ENCODE measurements at places on chromosomes 3 and 15.

GRCh38 chr3:169929830-169930519 lies 18.6 kb downstream of the SAMD7 start:
- no peak for DNase-seq

DNA sequence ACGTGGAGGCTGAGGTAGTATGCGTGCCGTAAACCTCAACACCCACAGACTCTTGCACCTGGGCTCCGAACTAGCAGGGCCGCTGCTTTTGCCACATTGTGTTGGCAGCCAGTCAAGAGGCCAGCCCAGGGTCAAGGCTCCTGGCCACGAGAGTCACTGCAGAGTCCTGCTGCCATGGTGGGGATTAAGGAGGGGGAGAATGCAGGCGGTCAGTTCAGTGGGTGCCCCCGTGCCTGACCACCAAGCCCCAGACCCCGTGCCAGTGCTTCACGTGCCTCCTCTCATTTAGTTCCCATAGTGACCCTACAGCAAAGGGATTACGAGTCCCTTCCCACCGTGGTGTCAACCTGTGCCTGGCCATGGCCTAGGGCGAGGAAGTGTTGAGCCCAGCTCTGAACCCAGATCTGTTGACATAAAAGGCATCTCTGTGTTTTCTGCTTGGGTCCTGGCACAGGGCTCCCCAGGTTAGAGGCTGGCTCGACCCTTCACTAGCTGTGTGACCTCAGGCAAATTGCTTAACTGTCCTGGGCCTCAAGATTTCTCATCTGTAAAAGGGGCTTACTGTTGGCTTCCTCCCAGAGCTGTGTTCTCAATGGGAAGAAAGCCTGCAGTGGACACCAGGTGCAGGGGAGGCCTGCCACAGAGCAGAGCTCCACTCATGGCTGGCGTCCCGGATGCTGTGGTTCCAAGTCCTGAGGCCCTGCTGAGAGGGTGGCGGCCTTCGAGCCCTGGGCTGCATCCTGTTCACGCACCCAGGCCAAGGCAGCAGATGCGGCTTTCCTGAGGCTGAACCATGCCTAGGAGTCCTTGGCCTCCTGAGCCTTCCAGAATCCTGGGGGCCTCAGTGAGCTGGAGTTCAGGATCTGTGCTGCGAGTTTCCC lies 32.8 kb downstream of the FBLN2 start:
- DNase-seq: peak; percentile 10

- DNase-seq: no peak
Measured at GRCh38 chr3:141764986-141765385, 1.8 kb downstream of the GRK7 start.

DNA sequence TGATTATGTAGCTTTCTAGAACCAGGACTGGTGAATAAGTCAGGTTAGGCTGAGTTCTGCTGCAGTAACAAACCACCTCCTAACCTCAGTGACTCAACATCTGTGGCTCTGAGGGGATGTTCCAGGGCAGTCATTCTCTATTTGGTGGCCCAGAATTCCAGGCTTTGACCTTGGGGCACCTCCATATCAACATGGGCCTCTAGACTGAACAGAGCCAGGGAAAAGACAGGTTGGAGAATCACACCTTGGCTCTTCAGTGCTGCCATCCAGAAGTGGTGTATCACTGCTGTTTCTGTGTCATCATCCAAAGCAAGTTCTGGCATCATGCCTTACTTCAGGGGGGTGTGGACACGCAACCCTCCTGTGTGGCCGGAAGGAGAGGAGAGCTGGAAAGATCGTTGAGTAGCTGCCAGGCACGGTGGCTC lies 15.3 kb downstream of the ZBTB47 start:
- DNase-seq: no peak

- no peak for DNase-seq
Measured at GRCh38 chr3:67109651-67110204, 111.6 kb downstream of the KBTBD8 start.

DNA sequence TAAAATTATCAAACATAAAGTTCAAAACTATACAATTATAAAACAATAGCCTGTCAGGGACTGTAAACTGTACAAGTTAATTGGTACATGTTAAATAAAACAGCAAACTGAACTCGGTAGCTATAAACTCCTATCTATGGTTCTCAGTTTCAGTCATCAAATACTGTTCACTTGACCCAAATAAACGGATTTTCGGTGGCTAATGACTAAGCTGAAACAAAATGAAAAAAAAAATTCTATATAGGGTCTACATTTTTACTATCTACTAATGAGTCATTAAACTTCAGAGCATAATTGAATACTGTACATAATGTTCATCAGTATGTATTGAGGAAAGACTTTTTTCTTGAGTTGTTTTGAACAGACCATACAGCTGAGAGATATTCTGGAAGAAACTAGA lies 6.6 kb downstream of the PROK2 start:
- peak; percentile 65 for DNase-seq

GRCh38 chr3:152196782-152197181 lies 71.9 kb upstream of the MBNL1 start:
- DNase-seq: no peak

DNA sequence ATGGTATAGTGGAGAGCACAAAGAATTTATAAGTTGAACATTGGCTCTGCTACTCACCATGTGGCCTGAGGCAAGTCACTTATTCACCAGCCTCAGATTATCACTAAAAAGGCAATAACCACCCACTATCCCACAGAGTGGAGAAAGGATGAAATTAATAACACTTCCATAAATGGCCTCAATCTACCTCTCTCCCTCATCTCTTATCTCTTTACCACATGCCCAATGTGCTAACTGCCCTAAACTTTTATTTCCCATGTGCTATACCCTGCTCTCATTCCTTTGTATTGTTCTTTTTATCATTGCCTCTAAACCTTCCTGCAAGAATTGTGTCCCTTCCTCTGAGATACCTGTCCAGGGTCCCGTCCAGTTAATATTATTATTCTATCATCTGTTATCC lies 26.0 kb downstream of the SLC12A6 start:
- no peak for DNase-seq

DNA sequence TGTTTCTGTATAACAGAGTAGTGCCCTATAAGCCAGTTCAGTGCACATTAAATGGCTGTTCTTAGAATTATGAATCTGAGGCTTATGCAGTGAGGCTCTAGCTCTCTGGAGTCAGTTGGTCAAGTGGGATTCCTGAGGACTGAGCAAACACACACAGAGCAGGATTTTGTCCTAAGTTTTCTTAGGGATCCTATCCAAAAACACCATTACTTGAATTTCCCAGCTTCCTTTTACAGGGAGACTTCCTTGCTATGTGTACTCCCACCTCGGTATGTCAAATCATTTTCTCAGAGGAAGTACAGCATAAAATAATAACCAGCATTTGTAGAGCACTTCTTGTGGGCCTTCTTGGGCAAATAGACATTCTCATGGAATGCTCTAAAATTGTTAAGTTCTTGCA lies 63.1 kb upstream of the GOLGA6B start:
- no peak for DNase-seq

DNA sequence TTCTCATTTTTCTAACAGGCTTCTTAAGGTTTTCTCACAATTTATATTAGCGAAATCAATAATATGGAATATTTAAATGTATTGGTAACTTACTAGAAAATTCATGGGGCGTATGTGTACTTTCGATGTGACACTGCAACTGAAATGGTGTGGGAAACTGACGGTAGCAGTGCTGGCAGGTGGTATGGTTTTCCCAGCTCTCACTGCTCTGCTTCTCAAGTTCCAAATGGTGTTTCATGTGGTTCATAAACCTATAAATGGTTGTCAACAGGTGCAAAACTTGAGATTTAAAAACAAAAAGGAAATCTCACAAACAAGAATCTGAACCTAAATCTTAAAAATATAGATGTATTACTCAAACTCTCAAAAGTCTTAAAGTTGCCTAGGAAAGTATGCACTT lies 54.7 kb downstream of the ZNF280D start:
- no peak for DNase-seq

- DNase-seq: no peak
Measured at GRCh38 chr3:45724911-45725310, 35.7 kb downstream of the SACM1L start.

- no peak for DNase-seq
Measured at GRCh38 chr3:104632521-104632920, 734.2 kb upstream of the ALCAM start.

GRCh38 chr3:149428087-149428486 lies 46.4 kb upstream of the TM4SF4 start:
- DNase-seq: no peak

DNA sequence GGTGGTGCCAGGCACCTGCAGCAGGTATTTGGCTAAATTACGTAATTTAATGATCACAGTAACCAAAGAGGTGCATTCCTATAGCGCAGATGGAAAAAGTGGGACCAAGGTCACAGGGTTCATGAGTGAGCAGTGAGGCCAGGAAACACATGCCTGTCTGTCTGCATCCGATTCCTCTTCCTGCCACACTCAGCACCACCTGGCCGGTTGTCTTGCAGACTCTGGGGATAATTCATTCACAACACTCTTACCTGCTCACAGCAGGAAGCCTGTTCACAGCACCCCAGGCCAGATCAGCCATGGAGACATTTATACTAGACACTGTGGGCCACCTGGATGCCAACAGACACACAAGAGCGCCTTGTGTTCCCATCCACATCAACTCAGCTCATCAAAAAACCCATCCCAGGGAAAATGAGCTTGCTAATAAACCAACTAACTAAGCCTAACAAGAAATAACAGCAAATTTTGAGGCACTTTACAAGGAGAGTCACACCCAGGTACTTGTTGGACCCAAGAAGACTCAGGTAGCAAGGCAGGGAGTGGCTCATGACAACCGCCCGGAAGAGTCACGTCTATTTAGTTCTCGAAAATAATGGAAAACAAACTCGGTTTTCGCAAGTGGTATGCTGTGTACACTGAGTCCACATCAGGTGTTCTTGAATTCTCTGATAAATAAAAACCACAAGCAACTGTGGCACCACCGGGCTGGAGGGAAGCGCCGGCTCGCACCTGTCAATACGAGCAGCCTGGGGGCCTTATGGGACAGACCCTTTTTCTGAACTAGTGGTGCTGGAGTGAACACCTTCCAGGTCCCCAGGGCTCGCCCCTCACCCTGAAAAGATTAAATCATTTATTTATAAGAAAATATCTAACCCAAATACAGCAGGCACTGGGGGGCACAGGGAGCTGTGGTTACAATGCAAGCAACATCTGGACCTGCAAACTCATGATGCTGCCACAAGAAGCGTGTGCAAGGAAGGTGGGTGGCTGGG lies 40.5 kb downstream of the FAM174B start:
- DNase-seq: no peak

DNA sequence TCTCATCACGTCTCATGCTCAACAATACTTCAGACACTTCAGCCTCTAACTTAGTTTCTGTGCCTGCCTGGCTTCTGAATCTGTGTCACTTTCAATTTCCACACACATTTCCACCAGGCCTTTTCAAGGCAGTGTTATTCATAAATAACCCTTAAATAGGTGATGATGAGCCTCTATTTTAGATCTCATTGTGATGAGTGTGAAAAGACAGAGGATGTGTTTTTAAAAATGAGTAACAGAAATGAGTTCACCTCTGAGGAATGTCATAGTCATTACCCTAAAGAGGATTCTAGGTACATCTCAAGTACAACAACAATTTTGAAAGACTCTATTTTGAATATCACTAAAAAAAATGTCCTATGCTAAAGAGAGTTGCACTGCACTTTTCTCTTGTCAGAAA lies 64.6 kb downstream of the STAC start:
- no peak for DNase-seq

GRCh38 chr15:49718234-49718633 lies 97.4 kb downstream of the DTWD1 start:
- no peak for DNase-seq

DNA sequence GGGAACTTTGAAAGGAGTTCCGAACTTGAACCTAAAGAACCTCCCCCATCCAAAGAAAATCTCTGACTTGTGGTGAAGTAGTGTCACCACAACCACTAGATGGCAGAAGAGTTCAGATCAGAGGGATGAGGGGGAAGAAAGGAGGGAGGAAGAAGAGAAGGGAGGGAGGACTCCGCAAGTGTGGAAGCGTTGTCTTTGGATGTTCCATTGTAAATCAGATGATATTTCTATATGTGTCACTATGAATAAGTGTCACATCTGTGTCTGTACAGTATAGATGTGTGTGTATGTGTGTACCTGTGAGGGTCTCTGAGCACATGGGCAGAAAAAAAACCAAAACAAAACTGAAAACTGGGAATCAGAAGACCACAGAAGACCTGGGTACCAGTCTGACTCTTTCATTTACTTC lies 16.9 kb downstream of the SLC24A1 start:
- no peak for DNase-seq

DNA sequence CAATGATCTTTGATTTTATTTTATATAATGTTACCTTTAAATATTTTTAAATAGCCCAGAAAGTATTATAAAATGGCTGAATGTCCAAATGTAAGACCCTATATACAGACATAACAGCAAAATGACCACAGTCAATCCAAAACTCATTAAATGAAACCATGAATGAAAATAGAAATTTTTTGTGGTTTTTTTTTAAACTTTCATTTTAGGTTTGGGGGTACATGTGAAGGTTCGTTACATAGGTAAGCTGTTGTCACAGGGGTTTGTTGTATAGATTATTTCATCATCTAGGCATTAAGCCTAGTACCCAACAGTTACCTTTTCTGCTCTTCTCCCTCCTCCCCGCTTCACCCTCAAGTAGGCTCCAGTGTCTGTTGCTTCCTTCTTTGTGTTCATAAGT lies 108.8 kb downstream of the FAIM start:
- no peak for DNase-seq

DNA sequence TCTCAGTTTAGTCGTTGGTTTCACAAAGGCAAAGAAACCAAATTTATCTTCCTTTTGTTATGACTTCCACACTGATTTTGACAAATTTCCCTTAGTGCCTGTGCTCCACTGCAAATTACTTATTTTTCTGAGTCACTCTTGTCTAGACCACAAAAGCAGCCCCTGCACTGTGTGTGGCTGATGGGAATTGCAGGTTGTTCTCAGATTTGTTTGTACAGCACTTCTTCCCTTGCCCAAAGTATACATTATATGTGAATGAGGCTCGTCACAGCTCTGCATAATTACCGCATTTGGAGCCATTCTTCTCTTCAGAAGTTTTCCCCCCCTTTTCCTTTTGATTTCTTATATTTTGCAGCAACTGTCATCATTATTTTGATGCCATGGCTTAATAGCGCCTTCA lies 354.2 kb upstream of the IL12A start:
- DNase-seq: no peak

- DNase-seq: no peak
Measured at GRCh38 chr15:41417418-41418195, 712 bp downstream of the RTF1 start.

DNA sequence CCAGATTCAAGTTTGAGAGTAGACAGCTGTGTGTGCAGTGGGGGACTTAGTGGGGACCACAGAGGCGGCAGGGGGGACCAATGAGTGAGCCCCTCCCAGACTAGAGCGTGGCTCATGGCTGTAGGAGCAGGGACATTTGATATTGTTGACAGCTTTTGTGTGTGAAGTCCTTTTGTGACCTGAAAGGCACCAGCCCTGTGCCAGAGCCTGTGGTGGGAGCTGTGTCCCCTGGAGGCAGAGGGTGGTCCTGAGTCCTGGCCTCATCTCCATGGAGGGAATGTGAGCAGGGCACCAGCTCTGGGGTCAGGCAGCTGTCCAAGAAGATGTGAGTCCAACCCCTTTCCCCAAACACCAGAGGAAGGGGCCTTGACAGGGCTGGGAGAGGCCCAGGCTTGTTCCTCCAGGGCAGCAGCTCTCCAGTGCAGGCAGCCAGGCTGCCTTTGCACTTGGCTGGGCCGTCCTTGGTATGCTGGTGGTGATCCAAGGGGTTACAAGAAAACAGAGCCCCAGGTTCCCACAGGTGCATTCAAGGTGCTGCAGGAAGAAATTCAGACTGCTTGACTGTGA lies 10.1 kb upstream of the C3orf22 start:
- DNase-seq: no peak

Measured in T-helper 1 cell (primary cell).